HCT116 (cell line): ENCODE measurements at places on chromosomes 16 and 17. TPM values are rescaled to one million over a fixed set of nuclear protein-coding genes. Genes with fewer than 3 reads are reported as not detected.

The OTOA gene
- total RNA-seq: not detected

DNA sequence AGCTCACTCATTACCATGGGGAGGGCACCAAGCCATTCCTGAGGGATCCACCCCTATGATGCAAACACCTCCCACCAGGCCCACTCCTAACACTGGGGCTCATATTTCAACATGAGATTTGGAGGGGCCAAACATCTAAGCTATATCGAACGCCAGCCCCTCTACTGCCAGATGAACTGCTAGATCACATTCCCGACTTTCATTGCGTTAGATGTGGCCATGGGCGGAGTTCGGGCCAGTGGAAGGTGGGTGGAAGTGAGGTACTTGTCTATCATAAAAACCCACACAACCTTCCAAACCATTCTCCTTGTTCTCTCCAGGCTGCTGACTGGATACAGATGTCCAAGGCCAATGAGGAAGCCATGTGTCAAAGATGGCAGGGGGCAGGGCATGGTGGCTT, 27.0 kb upstream of the ANKRD40CL start:
- H3K27me3 ChIP-seq: no peaks in the 10 kb centered on the region
- H3K36me3 ChIP-seq: no peaks in the 10 kb centered on the region
- H3K27ac ChIP-seq: no peak overlapping the region
- no peaks in the 10 kb centered on the region for H3K4me1 ChIP-seq
- no peak for DNase-seq

- H3K36me3 ChIP-seq: no peaks in the 10 kb centered on the region
- H3K4me3 ChIP-seq: no peak overlapping the region
- H3K27me3 ChIP-seq: no peaks in the 10 kb centered on the region
- H3K27ac ChIP-seq: no peak overlapping the region
- DNase-seq: no peak
Measured at GRCh38 chr16:84631886-84632285, 14.0 kb upstream of the COTL1 start.

GRCh38 chr16:2686912-2687507, 4.7 kb downstream of the KCTD5 start:
- H3K4me1 ChIP-seq: peaks cover 2% of the 10 kb centered on the region; the same call in 1 of the 2 replicates

- no peaks in the 10 kb centered on the region for H3K36me3 ChIP-seq
- no peaks in the 10 kb centered on the region for H3K4me1 ChIP-seq
- no peak overlapping the region for H3K27ac ChIP-seq
- H3K4me3 ChIP-seq: no peak overlapping the region
- H3K27me3 ChIP-seq: no peaks in the 10 kb centered on the region
Measured at GRCh38 chr17:71600137-71600789, 520.6 kb upstream of the SOX9 start.

- no peaks in the 10 kb centered on the region for H3K27me3 ChIP-seq
- no peak overlapping the region for H3K27ac ChIP-seq
- H3K4me3 ChIP-seq: no peak overlapping the region
- no peaks in the 10 kb centered on the region for H3K4me1 ChIP-seq
- DNase-seq: no peak
Measured at GRCh38 chr16:55555436-55555835, 11.0 kb upstream of the CAPNS2 start.

- no peak for DNase-seq
- no peak overlapping the region; the same call in 1 of the 2 replicates for H3K27ac ChIP-seq
- peaks cover 4% of the 10 kb centered on the region; the same call in 1 of the 2 replicates for H3K36me3 ChIP-seq
- H3K4me1 ChIP-seq: peaks cover 6% of the 10 kb centered on the region
Measured at GRCh38 chr16:30553393-30553899, 4.7 kb downstream of the ZNF764 start.
